ENCODE measurements at places on chromosomes 4 and X.

- DNase-seq = no peak
Measured at GRCh38 chr4:98204236-98204553, 57.0 kb upstream of the RAP1GDS1 start.

GRCh38 chr4:26355392-26356052, 34.7 kb downstream of the RBPJ start:
- no peak for DNase-seq

DNA sequence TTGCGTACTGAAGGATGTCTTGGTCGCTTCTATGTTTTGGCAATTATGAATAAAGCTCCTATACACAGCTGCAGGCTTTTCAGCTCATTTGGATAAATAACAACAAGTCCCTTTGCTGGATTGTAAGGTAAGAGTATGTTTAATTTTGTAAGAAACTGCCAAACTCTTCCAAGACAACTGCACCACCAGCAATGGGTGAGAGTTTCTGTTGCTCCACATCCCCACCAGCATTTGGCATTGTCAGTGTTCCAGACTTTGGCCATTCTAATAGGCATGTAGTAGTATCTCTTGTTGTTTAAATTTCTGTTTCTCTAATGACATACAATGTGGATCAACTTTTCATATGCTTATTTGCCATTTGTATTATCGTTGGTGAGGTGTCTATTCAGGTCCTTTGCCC, 44.3 kb downstream of the FNIP2 start:
- no peak for DNase-seq

GRCh38 chrX:55057675-55058249, 17.1 kb upstream of the PAGE2B start:
- peak; percentile 1 for DNase-seq

DNA sequence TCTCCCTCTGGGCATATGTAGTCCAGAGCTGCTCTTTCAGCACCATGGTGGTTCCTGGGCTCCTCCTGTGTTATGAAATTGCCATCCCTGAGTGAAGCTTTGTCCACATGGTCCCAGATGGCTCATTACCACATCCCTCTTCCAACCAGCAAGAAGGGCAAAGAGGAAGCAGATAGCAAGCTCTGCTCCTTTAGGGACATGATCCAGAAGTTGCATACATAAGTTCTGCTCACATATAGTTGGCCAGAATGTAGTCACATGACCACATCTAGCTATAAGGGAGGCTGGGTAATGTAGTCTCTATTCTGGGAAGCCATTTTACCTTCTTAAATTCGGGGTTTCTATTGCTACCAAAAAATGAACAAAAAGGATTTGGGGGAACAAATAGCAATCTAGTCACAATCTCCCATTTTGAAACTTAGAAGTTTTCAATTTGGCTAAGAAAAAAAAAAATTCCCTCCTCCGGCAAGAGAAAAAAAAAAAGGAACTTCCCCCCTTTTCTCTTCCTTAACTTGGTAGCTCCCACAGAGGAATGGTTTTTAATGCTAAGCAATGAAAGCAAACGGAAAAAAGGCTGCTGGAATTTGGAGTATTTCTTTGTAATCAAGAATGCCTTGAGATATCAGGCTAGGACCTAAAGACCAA, 88.2 kb upstream of the USP9X start:
- DNase-seq = peak; percentile 15

- no peak for DNase-seq
Measured at GRCh38 chr4:100079264-100079663, 111.0 kb downstream of the DDIT4L start.

- no peak for DNase-seq
Measured at GRCh38 chr4:85673540-85673939, 198.6 kb downstream of the ARHGAP24 start.

GRCh38 chr4:110108422-110108821, 90.0 kb downstream of the ELOVL6 start:
- DNase-seq = no peak

GRCh38 chr4:17765514-17766286, 15.7 kb downstream of the FAM184B start:
- no peak for DNase-seq

GRCh38 chrX:107742700-107743191, 32.8 kb downstream of the TSC22D3 start:
- no peak for DNase-seq

DNA sequence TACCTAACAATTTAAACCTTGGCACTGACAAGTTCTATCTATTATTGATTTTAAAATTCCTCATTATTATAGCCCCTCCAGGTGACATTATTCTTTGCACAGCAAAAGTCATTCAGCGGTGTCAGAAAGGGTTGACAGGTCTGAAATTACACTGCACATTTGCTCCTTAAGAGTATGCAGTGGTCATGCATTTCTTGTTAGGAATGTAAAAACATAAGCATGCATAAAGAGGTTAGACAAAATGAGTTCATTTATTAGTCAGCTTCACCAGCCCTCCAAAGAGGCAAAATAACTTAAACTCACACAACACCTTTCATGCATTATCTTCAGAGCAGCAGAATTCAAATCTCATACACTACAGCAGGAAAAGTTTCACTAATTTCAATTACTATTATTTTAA, 158.8 kb downstream of the HNRNPD start:
- DNase-seq = no peak

DNA sequence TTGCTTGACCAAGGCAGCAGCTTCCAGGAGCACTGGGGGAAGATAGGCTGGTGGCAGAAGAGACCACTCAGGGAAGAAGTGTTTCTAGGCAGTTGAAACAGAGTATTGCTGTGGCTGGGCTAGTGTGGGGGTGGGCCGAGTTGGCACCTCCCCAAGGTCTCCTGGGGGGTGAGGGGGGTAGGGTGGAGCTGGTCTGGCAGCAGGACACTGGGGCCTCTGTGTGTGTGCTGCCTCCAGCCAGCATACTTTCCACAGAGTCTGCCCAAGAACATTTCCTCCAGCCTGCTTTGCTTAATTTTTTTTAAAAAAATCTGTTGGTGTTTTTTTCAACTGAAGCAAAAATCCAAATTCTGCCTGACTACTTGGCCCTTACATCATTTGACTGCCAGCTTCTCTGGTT, 4.0 kb downstream of the ITIH6 start:
- DNase-seq = no peak

DNA sequence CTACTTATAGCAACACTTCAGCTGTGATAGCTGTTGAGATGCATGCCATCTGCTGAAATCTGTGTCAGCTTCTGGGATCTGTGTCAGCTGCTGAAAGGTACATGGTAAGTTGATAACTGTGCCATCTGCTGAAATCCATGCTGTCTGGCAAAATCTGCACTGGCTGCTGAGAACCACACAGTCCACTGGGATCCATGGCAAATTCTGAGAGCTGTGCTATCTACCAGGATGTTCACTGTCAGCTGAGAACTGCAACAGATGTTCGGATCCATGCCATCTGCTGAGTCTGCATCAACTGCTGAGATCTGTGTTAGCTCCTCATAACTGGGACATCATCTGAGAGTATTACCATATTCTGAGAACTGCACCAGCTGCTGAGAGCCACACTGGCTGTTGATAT, 430.5 kb upstream of the POU3F4 start:
- no peak for DNase-seq

DNA sequence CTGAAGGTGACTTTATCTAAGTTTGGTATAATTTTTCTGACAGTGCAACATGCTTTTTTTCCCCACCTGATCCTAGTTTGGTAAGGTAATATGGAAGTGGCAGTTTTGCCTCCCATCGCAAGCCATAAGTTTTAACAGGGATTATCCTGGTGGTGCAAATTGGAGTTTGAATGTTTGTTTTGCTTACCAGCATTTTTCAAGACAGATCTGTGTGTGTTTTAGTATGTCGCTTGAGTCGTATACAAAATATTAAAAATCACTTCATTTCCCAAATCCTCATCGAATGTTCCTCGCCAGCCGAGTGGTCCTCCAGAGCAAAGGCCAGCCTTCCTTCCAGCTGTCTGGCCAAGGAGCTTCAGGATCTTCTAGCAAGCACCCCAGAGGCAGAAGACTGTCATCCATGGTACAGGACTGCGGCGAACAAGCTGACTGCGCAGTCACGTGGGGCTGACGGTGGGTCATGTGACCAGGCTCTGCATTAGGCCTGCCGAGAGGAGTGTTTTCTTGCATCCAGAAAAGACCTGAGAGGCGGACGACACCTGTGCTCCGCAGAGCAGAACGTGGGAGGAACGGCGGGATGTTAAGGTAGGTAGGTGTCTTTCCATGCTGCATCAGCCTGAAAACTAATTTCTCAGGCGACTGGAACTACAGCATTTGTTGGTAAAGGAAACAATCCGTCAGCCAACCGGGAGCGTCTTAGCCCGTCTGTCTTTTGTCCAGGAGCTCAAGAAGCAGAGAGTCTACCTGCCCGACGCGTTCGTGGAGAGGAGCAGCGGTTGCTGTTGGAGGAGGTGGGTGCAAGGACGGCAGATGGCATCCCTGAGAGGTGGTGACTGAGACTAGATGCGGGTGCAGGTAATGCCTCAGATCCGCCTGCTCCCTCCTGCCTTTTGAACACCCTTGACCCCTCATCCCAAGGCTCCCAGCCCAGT, at the start of gene GPRASP3:
TSS of gene GPRASP3 (plus strand) at position 507 of the 932 bp plus-strand sequence. CDS start 28,253 bp downstream, outside the sequence.
- DNase-seq = peak; percentile 24

DNA sequence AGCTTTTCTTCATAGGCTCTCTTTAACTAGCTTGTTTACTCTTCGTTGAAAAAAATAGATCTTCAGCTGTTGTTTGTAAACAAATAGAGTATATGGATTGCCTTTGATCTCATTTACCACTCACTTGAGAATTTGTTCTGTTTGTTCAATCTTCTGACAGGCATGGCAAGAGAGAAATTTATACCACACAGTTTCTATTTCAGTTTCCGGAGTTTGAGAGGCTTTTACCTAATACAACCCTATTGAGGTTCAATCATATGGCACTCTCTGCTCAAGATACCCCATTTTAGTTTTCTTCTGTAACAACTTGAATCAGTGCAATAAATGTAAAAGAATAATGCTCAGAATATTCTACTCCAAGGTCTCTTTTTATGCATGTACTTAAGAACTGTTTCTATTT, 148.0 kb downstream of the EMCN start:
- DNase-seq = no peak

- DNase-seq = no peak
Measured at GRCh38 chr4:137678796-137679195, 146.5 kb upstream of the PCDH18 start.

- DNase-seq = no peak
Measured at GRCh38 chrX:45050558-45050957, 150.1 kb downstream of the DIPK2B start.

DNA sequence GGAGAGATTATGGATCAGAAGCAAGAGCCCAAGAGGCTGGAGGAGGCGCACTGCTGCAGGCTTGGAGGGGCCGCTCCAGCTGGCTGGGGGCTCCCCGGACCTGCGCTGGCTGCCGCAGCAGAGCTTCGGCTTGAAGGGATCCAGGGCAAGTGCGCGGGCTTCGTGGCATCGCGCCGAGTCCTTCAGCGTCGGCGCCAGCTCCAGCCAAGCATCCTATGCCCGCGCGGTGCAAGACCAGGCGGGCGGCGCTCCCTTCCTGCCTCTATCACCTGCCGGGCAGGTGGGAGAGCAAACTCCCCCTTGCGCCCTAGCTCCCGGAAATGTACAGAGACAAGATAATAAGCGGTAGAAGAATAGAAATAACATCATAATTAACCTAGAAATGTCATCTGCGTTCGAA, 10.5 kb upstream of the UCP1 start:
- no peak for DNase-seq

DNA sequence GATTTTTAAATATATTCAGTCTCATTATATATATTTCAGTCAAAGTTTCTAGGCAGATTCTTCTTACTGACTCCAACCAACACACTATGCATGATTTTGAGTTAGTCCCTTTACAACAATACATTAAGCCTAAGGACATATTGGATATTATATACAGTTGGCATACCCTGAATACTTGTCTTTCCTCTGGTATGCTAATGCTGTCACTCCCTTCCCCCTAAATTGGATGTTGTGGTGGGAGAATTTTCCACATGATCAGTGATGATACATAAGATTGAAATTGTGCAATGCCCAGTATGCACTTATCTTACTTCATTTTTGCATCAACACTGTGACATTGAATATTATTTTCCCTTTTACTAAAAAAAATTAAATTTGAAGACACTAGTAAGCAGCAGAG, 935.2 kb downstream of the PCDH7 start:
- no peak for DNase-seq

DNA sequence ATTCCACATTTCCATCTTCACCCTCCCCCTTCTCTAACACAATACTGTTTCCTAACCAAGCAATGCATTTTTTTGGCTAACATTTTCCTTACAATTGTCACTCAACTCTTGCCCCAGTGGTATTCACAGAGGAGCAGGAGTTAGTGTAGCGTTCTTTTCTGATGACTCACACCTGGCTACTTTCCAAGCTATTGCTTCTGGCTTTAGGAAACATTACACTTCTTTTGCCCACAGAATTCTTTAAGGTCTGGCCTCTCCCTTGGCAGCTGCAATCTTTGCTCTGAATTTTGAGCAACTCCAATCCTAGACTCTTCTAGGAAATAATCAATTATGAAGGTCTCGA, 27.5 kb upstream of the PDGFC start:
- no peak for DNase-seq

- DNase-seq = no peak
Measured at GRCh38 chr4:55733932-55734331, 85.7 kb upstream of the EXOC1L start.

DNA sequence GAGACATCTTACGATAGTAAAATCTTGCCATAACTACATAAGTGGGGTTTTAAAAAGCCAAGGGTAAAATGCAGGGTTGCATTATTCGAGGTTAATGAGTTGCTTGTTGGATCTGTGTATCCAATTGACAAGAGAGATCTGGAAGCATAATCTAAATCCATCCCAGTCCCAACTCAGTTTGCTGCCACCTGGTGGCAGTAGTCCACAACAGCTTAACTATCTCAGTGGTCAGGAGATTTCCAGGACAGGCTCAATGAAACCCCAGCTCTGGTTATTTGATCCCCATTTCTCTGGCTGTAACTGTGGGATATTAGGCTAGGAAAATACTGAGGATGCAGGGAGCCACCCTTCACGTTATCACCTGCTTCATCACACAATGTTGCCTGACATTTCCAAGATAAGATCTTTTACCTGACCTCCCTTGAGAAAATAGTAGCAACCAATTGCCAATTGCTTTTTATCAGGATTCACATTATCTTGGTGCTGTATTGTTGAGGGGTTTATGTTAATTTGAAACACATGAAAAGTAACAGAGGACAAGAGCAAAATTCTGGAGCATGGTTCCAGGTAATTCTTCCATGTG, 88.2 kb upstream of the TNIP3 start:
- DNase-seq = peak; percentile 78

DNA sequence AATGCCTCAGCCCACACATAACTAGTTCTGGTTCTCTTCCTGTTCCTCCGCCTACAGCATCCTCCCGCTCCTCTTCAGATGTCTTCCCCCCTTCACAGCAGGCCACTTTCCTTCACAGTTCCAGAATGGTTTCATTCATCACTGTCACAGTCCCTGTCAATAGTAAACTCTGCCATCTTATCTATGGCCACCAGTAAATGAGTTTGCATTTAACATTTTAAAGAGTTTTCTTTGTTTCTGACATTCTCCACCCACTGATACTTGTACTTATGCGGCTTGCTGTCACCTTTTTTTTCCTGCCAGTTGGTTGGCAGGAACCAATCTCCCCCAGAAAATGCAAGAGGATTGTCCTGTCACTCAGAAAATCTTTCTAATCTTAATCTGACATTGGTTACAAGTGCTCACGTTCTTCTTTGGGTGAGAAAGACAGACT, 114.1 kb downstream of the GLUD2 start:
- DNase-seq = no peak

GRCh38 chrX:106894978-106895452, 8.1 kb downstream of the RIPPLY1 start:
- no peak for DNase-seq
